Activated T-cell treated with anti-CD3 and anti-CD28 coated beads for 4 hours (primary cell): ENCODE measurements at places on chromosomes 3 and 15.

DNA sequence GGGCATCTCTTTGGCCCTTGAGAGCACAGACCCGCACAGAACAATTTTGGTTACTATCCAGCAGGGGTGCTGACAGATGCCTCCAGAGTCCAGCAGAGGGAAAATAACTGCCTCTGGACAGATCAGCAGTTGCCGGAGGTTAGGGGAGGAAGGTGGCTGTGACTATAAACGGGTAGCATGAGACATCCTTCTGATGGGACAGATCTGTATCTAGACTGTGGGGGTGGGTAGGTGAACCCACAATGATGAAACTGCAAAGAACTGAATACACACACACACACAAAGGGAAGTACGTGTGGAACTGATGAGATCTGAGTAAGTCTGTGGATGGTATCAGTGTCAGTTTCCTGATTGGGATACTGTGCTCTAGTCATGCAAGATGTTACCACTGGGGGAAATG lies 21.2 kb downstream of the ADAMTS7 start:
- DNase-seq, result no peak

GRCh38 chr3:144810160-144810559 lies 838.5 kb downstream of the DIPK2A start:
- no peak for DNase-seq

DNA sequence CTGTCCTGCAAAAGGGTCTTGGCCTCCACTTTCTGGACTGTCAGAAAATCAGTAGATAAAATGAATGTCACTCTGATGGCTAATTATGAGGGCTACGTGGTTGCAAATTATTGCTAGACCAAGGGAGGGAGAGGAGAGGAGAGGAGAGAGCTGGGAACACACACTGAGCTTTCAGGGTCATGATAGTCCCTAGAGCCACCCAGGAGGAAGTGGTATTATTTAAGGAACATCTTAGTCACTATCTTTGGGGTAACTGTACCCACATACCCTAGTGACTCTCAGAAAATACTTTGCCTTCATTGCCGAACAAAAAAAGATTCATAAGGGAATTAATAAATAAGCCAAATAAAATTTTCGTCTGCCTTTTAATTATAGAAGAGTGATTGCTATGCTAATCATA lies 642.3 kb upstream of the CFAP20DC start:
- DNase-seq, result no peak

DNA sequence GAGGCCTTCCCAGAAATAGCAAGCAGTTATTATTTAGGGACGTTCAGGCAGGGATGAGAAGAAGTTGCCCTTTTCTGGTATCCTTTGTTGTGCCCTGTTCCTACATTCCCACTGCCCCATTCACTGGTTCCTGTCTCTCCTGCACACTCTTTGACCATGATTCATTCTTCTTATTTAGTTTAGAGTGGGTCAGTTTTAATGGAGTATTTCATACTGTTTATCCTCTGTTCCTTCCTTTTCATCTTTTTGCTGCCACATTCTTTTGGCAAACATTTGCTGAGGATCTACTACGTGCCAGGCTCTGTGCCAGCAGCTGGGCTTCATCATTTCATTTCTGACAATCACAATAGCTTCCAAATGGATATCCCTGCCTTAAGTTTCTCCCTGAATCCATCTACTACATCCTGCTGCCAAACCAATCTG lies 11.8 kb upstream of the EID1 start:
- DNase-seq, result no peak

GRCh38 chr15:95287720-95288103 lies 1042.8 kb upstream of the NR2F2 start:
- no peak for DNase-seq
